Renal pelvis (tissue), 12 donors: ENCODE measurements at places on chromosomes 4 and X.

DNA sequence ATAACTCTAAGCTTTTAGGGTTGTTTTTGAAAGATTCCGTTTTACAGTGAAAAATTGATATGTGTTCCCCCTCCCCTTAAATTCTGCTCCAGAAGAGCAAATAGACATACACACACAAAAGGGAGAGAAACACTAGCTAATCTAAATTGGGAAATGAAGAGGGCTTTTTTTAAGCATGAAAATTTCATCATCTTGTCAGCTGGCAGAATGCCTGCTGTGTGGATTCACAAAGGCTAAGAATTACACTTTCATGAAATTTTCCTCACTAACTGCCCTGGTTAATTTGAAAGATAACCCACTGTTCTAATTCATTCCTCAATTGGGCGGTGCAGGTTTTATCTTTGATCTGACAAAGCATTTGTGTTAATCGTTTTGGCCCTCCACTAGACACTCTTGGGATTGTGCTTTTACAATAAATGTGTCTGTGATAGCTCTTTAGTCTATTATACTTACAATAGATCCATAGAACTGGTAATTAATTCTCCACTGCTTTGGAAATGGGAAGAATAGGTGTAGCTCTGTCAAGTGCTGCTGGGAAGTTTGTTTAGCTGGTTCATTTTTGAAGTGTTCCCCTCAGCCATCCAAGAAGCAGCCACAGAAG is 152.9 kb downstream of the POLA1 start:
- DNase-seq: no peak

DNA sequence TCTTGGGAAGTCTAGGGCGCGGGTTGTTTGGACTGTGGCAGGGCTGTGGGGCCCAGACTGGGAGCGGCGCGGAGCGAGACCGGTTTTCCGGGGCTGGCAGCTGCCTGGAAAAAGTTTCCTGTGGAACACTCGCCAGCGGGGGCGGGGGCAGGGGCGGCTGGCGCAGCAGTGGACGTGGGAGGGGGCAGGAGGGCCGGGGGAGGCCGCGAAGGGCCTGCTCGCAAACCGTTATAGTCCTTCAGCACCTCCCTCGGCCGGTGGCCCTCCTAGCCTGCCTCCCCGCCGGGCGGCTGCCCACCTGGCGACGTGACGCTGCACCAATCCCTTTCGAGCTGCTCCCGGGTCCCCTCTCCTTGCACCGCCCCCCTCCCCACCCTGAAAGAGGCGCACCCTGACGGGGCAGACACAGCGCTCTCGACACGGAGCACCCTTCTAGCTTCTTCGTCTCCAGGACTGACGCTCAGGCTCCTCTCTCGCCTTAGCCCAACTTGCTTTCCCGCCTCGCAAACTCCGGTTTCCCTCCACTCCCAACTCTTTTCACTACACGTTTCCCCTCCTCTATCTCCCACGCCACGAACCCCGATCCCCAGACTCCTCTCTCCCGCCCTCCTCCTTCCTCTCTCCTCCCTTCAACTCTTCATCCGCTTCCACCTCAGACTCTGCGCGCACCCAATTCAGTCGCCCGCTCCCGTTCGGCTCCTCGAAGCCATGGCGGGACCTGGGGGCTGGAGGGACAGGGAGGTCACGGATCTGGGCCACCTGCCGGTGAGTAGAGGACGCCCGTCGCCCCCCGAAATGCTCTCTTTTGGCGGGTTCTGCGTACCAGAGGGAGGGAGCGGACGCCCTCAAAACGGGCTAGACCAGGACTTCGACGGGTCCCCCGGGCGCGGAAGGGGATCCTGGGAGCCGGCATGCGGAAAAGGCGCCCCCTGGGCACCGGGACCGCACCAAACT is at the start of gene NRK:
NRK (plus strand) TSS at position 402 of the 954 bp plus-strand sequence; CDS start at position 709, 307 bp downstream.
- no peak for DNase-seq

- DNase-seq: no peak
Measured at GRCh38 chr4:164439037-164439436, 314.9 kb upstream of the SMIM31 start.

DNA sequence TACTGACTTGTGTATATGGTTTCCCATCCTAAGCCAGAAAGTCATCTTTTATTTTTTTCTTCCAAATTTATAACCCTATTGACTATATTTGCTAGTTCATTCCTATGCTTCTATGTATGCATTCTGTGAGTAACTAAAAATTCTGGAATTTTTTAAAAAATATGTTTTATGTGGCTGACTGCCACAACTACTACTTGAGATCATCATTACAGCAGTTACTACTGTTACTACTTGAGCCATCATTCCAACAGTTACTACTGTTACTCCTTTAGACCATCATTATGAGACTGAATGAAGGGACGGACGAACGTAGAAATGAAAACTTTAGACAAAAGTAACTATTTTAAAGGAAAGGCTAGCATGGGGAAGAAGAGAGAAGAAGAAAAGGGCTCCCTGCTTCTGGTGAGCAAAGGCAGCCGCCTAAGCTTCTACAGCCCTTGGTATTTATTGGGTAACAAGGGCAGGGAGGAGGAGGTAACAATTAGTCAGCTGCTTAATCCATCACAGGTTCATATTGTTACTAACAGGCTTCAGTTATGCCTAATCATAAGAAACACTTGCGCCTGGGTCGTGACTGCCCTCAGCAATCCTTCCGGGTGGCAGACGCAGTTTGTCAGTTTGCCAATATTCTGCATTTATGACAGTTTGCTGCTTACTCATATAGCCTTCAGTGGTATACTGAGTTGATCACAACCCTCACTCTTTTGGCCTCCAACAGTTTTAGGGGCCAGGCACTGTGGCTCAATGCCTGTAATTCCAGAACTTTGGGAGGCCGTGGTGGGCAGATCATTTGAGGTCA is 80.4 kb downstream of the PDLIM5 start:
- DNase-seq: no peak

- DNase-seq: no peak
Measured at GRCh38 chr4:69126024-69126423, 29.8 kb downstream of the UGT2B7 start.

GRCh38 chrX:101260435-101260834 is 30.7 kb downstream of the TAF7L start:
- DNase-seq: no peak

GRCh38 chrX:22389556-22390179 is 117.0 kb downstream of the CBLL2 start:
- DNase-seq: peak; percentile 8

GRCh38 chr4:112234952-112235609 is 3.5 kb downstream of the AP1AR start:
- peak; percentile 57 for DNase-seq

DNA sequence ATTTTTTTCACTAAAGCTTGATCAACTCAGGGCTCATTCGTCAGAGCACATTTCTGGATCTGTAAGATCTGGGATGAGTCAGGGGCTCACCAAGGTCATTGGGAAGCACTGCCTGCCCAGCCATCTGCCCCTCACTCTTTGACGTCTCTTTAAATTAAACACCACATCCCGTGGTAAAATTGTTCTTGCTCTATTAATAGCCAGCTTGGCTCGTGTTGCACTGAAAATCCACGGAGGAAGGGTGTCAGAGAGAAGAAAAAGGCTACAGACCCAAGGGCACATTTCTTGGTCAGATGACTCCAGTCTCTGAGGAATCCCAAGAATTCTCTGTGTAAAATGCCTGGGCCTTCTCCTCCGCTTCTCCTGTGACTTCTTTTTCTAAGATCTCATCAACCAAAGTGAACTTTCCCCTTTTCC is 45.7 kb upstream of the GATB start:
- DNase-seq: no peak

- no peak for DNase-seq
Measured at GRCh38 chr4:167616476-167616875, 382.2 kb upstream of the SPOCK3 start.

DNA sequence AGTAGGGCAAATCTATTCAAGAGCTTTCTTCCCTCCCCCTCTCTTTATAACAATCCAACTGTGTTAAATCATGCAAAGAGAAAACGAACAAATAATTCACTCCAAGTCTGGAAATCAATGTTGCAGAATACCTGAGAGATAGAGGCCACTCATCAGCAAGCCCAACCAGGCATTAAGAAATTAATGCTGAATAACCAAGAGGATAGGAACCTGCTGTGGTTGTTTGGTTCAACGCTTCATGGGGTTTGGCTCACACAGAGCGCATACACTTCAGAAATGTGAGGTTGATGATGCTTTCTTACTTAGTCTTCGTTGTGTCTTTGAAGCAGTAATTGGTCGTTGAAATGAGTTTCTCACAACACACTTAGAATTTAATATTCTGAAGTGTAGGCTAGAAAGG is 1540.0 kb upstream of the PABPC4L start:
- no peak for DNase-seq

DNA sequence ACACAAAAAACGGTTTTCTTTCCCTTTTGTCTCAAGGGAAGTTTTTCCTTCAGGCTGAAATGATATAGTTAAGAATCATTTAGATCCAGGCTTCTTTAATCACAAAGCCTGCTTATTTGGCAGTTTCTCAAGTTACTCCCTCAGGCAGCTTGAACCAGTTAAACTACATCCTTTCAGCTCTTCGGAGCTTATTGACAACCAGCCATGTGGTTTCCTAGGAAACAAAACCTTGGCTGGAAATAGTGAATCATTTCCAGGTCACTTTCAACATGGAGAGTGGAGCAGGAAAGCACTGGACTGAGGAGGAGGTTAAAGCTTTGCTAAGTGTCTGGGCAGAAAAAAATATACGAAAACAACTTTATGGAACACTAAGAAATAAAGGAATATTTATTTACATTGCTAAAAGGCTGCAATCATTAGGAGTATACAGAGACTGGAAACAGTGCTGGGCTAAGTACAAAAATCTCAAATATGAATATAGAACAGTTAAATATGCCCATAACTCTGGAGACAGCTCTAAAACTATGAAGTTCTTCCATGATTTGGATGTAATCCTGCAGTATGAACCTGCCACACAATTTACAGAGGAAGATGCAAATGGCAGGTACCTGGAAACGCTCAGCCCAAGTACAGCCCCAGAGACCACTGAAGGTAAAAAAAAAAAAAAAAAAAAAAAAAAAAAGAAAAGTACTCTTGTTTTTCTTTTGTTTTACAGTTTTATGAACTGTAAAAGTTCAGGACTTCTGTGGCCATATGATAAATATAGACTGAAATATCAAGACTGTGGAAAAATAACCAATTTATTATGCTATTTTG is 23.2 kb upstream of the AASDH start:
- DNase-seq: peak; percentile 94

DNA sequence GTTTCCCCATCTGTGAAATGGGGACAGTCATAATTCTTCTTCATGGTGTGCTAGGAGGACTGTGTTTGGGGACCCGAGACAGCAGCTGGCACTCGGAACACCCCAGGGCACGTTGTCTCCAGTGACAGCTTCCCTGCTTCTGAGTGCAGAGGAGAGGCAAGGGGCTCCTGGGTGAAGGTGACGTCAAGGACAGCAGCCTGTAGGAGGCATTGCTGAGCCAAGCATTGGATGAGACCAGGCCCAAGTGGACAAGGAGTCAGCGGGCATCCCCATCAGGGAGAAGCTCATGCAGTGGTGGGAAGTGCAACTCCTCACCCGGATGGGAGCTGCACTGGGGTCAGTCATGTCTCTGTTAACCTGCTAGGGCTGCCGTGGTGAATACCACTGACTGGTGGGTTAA is 46.1 kb downstream of the EVC start:
- DNase-seq: no peak

GRCh38 chr4:137543198-137543597 is 10.9 kb upstream of the PCDH18 start:
- no peak for DNase-seq

DNA sequence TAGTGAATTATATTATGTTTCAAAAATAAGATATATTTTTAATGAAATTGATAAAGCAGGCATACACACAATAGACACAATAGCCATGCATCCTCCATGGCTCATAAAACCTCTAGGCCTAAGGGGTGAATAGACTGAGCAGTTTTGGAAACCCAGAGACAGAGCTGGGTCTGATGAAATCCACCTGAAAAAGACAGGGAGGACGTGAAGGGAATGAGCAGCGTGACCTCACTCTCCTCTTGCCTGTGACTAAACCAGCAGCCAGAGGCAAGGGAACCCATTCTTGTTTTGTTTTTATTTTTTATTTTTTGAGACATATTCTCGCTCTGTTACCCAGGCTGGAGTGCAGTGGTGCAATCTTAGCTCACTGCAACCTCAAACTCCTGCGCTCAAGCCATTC is 424.4 kb upstream of the FAM241A start:
- no peak for DNase-seq

DNA sequence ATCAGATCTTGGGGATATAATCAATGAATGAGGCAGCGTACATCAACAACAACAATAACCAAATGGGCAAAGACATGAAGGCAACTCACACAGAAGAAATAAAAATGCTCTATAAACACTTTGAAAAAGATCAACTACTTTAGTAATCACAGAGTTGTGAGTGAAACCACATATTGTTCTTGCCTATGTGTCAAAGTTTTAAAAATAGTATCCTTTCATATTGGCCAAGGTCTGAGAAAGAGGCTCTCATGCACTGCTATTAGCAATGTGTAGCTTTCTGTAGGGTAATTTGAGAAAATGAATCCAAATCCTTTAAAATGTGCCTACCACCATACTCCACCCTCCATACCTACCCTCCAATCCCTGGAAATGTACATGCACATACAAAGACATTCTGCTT is 25.0 kb downstream of the COQ2 start:
- no peak for DNase-seq

GRCh38 chr4:89836031-89836745 is 773 bp downstream of the SNCA start:
- DNase-seq: peak; percentile 14

GRCh38 chrX:2224161-2224560 is 276.6 kb downstream of the DHRSX start:
- no peak for DNase-seq

GRCh38 chr4:188971125-188971524 is 831.9 kb downstream of the TRIML1 start:
- no peak for DNase-seq

DNA sequence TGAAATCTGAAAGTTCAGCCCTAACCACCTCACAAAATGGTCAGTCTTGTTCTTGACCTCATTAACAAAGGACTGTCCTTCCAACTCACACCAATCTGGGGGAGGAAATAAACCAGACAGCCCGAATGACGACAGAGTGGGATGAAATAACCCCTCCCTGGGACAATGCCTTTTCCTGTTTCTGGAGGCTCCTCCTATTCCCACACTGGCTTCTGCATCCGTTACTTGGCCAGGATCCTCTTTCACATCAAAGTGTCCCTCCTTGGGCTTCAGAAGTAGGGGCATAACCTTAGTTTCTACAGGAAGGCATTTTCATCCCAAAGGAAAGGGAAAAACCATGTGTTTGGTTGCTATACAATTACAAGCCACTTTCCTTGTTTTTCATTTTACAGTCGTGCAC is 59.8 kb upstream of the RPL34 start:
- peak; percentile 60 for DNase-seq

DNA sequence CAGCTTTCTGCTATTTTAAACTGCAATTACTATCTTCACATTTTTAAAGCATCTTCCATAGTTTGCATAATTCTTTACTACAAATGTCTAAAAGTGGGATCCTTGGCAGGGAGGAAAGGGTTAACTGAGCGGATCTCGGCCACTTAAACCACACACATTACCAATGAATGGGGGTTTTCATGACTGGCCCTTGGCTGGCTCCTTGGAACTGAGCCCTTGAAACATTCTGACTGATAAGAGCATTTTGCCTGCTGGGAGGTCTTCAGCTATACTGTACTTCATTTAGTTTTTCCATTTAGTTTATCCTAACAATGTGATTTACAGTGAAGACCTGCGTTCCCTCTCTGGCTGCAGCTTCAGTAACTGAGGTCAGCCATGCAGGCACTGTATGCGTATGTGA is 31.7 kb upstream of the MFAP3L start:
- no peak for DNase-seq

GRCh38 chr4:70994069-70994366 is 569 bp downstream of the DCK start:
- no peak for DNase-seq
